ENCODE measurements at places on chromosomes 4 and X.

GRCh38 chr4:10421344-10422055, 35.7 kb downstream of the ZNF518B start:
- ATAC-seq: no peak

DNA sequence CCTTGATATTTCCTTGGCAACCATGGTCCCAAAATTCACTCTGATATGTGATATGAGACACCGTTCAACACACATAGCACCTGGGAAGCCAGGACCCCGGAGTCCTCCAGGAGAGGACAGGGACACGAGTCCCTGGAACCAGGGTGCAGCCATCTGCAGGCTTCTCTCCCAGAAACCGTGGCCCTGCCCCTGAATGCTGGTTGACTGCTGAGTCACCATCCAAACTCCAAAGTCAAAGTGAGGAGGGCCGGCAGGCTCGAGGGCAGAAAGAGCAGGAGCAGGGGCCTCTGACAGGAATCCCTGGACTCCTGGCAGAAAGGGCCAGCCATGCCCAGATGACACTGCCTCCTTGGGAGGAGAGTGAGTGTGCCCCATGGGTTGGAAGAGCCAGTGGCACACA, 6.9 kb upstream of the PNMA6A start:
- no peak for ATAC-seq

- ATAC-seq: no peak
These were observed 1.0 kb upstream of the LPAR4 start for GRCh38 chrX:78746496-78746895.

DNA sequence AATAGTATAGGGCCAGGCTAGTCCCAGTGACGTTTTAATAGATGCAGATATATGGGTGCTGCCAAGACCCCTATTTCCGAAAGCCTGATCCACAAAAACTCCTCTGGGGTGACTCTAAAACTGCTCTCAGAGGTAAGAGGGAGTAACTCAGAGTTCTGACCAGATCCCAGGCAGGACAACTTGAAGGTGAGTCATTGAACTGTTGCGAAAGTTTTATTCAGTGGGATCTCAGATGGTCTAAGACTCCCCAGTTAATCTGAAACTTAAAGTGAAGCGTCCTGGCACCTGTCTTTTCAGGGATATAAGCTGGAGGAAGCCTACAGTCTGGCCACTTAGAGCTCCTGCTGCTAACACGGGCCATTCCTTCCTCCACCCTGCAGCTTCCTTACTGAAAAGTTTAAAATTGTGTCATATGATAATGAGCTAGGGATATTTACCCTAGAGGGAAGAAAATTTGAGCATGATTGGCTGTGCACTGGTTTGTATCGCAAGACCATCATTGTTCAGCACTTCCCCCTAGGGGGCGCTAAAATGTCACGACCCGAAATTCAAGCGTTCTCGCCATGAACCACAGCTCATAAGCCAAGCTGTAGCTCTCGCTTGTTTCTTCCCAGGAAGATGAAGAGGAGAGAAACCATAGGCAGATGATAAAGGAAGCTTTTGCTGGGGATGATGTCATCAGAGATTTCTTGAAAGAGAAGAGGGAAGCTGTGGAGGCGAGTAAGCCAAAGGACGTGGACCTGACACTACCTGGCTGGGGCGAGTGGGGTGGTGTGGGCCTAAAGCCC, 19.5 kb downstream of the UTP14A start:
- peak; percentile 67 for ATAC-seq
